ENCODE measurements at places on chromosomes 6 and 20. TPM values are rescaled to one million over a fixed set of nuclear protein-coding genes. Genes with fewer than 3 reads are reported as not detected.
A peak's percentile ranks its signal among the peaks of the same experiment; 100 is the strongest.

DNA sequence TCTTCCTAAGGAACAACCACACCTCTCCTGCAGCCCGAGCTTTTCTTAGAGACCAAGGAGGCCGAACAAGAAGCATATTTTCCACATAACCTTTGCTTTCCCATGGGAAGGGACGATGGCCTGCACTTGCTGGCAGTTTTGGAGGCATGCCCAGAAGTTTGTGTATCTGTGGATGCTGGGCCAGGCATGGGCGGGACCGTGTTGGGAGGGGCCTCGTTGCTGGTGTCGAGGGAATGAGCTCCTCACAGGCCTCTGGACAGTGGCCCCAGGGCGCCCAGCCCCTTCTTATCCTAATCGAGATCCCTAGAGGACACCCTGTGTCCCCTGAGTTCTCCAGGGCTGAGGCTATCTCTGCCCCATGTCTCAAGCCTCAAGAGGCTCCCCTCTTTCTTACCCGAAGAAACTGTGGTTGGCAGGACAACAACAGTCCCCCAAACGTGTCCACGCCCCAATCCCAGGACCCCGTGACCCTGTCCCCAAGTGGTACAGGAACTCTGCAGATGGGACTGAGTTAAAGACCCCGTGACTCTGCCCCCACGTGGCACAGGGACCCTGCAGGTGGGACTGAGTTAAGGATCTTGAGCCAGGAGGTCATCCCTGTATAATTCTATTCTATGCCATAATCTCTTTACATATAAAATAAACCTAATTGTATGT, 99.5 kb upstream of the BHLHE23 start:
- peak; percentile 65 for DNase-seq

The FAM209B gene
- total RNA-seq, result not detected

The DPPA5 gene
- not detected for total RNA-seq

GRCh38 chr20:9409981-9410380, 104.4 kb upstream of the LAMP5 start:
- peak; percentile 68 for DNase-seq

DNA sequence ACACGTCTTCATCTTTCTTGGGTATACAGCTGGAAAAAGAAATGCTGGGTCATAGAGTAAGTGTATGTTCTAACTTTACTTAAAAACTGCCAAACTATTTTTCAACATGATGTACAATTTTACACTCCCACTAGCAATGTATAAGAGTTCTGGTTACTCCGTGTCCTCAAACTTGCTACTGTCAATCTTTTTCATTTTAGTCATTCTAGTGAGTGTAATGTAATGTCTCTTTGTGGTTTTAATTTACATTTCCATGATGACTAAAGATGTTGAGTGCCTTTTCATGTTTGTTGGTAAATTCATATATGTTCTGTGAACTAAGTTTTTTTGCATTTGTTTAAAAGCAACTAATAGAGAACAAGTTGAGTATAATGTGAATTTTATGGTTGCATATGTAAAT, 43.9 kb downstream of the ATG5 start:
- peak; percentile 9 for DNase-seq

DNA sequence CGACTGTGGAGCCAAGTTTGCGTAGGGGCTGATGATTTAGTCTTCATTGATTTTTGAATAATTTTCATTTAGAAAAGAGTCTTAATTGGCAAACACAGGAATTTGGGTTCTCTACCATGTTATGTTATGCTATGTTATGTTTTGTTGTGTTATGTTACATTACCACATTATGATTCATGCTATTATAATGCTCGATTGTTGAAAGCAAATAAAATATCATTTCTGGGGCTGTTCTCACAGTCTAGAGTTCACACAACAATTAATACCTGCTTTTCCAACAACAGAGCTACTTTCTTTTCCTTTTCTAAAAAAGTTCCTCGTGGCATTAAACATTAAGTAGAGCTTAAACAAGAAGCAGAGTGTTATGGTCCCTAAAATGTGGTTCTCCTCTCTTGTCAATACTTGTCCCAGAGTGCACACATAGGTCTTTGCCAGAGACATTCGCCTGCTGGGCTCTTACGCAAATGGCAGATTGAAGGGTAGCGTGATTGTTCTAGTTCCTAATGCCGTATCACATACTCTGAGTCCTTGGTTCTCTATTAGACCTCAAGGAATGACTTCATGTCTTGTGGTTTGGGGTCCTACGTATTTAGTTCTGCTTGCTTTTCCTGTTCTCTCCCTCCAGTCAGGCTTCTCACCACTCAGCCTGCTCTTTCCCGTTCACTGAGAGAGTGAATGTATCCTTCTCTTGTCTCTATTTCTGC, 370.3 kb downstream of the CD109 start:
- DNase-seq, result peak; percentile 58

DNA sequence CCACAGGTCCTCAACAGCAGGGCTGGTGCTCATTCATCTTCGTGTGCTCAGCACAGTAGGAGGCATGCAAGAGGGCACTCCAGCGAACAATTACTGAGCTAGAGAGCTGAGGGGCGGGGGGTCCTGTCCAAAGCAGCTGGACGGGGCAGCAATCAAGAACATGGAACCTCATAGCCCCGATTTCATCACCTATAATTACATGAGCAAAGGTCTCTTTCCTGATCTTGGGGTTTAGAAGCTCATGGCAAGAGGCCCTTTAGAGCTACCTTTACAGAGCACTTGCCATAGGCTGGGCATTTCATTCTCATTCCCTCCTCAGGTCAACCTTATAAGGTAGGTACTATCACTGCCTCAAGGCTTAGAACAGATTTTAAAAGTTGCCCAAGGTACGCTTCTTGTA, 10.4 kb downstream of the MOCS1 start:
- no peak for DNase-seq

The GSTA3 gene
- not detected for total RNA-seq

DNA sequence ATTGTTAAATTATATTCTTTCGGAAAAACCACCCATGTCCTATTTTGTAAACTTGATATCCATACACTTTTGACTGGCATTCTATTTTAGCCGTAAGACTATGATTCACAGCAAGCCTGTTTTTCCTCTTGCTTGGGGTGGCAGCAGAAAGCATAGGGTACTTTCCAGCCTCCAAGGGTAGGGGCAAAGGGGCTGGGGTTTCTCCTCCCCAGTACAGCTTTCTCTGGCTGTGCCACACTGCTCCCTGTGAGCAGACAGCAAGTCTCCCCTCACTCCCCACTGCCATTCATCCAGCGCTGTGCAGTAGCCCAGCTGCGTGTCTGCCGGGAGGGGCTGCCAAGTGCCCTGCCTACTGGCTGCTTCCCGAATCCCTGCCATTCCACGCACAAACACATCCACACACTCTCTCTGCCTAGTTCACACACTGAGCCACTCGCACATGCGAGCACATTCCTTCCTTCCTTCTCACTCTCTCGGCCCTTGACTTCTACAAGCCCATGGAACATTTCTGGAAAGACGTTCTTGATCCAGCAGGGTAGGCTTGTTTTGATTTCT, 2.1 kb upstream of the ESR1 start:
- DNase-seq, result no peak

DNA sequence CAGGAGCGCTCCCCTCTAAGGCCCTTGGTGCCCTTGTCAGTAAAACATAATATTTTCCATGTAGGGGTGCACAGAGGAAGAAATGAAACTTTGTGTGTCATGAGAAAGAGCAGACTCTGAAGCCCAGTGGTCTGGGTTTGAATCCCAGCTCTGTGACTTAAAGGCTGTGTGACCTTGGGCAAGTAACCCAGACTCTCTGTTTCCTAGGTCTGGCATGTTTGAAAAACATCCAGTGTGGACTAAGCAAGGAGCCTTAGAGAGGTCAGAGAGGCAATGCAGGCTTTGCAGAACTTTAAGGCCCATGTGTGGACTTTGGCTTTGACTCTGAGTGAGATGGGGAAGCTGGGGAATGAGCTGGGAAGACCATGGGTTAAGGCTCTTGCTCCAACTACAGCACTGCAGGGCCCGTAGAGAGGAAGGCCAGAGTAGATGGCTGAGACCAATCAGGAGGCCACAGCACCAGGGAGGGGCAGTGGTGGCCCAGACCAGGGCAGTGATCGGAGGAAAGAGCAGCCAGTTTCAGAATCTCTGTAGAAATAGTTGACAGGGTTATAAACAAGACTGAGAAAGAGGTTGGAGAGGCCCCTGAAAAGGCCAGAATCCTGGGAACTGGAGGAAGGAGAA, 18.2 kb downstream of the ADA start:
- no peak for DNase-seq
